ENCODE measurements at places on chromosomes 1 and 21. TPM values are rescaled to one million over a fixed set of nuclear protein-coding genes. Genes with fewer than 3 reads are reported as not detected.

PARS2 gene
- 5.0 TPM for total RNA-seq

TINAGL1 gene
- not detected for total RNA-seq

TAL1 gene
- total RNA-seq = not detected

LCE1A gene
- not detected for total RNA-seq

NUP210L gene
- total RNA-seq = 0.23 TPM

SELP gene
- 2.2 TPM for total RNA-seq

GRCh38 chr1:183012301-183012994 is 10.8 kb upstream of the LAMC1 start:
- no peak overlapping the region for H3K4me3 ChIP-seq
- DNase-seq = no peak
- no peaks in the 10 kb centered on the region for H3K36me3 ChIP-seq

DNA sequence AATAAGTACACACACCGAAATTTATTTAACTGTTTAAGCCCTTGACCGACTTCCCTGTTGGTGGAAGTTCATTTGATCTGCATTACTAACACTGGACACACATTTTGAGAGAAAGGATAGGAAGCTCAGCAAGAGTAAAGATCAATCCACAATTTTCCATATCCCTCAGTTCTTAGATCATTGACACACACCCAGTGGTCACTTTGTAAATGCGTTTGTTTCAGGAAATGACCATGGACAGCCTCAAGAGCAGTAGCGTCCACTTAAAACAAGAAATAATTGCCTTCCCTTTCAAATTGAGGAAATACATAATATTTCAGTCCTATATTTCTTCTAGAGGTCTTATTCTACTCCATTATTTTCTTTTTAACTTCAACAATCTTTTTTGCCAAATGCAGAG is 511.5 kb upstream of the PTBP2 start:
- H3K4me3 ChIP-seq = no peak overlapping the region
- H3K36me3 ChIP-seq = no peaks in the 10 kb centered on the region
- H3K27ac ChIP-seq = no peak overlapping the region
- H3K4me1 ChIP-seq = no peaks in the 10 kb centered on the region

DNA sequence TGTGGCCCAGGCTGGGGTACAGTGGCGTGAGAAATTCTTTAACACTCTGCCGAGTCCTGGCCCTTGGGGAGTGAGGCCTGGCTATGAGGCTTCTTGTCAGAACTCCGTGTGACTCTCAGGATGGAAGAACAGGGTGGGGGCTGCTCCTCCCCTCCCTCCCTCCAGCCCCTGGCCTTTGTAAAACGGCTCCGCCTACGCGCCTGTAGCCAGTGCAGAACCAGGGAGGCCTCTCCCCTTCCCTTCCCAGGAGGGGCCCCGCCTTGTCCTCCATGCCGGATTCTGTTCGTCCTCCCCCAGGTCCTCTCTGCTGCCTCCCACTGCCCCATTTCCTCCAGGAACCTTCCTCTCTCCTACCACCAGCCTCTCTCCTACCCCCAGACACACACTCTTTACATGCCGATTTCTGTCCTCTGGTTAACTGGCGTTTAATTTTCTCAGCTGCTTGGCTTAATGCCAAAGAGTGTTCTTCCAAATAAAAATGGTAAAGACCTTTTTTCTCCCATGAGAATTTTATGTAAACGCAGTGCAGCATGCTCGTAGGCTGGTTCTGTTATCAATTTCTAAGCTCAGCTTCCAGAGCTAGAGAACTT is 21.0 kb downstream of the PDE9A start:
- no peak overlapping the region for H3K4me3 ChIP-seq
- no peaks in the 10 kb centered on the region for H3K27me3 ChIP-seq
- peaks cover 10% of the 10 kb centered on the region for H3K4me1 ChIP-seq
- H3K27ac ChIP-seq = no peak overlapping the region

GRCh38 chr1:3981261-3981660 is 81.2 kb upstream of the C1orf174 start:
- no peak overlapping the region for H3K4me3 ChIP-seq
- no peak overlapping the region for H3K27ac ChIP-seq
- no peaks in the 10 kb centered on the region for H3K4me1 ChIP-seq
- no peak for DNase-seq
- no peaks in the 10 kb centered on the region for H3K27me3 ChIP-seq

GRCh38 chr1:234527346-234527745 is 48.4 kb upstream of the TARBP1 start:
- no peak for DNase-seq
- H3K27ac ChIP-seq = no peak overlapping the region
- no peaks in the 10 kb centered on the region for H3K27me3 ChIP-seq
- no peaks in the 10 kb centered on the region for H3K36me3 ChIP-seq
- H3K4me3 ChIP-seq = no peak overlapping the region

- no peaks in the 10 kb centered on the region for H3K4me1 ChIP-seq
- DNase-seq = no peak
- H3K36me3 ChIP-seq = no peaks in the 10 kb centered on the region
- H3K27ac ChIP-seq = no peak overlapping the region
Observed at GRCh38 chr1:64348270-64348960, 121.5 kb upstream of the CACHD1 start.

Measured in CD4-positive, alpha-beta memory T cell (primary cell).